ENCODE measurements at places on chromosomes 6 and 20.

DNA sequence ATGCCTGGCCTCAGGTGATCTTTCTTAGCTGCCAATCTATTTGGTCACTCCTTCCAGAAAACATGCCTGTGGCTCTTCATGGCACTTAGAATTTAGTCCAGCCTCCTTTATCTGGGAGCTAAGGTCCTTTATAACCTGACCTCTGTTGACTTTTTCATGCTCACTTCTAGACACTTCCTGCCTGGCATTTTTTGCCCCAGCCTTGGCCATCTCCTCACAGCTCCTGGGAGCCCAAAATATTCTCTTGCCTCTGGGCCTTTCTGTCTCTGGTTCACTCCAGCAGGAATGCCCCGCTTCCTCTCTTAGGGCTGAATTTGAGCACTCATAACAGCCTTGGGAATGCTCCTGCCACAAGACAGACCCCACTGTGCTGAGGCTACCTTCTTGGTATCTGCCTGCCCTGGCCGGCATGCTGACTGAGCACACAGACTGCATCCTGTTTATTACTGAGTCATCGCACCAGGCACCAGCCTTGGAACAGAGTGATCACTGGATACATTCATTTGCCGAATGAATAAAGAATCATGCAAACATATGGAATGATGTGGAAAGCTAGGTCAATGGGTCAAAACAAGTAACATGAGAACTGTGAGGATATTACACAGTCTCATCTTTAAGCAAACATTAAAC, 5.8 kb upstream of the EEF1E1 start:
- DNase-seq, result no peak

GRCh38 chr20:62961310-62961783, 8.8 kb downstream of the SLC17A9 start:
- DNase-seq, result no peak

GRCh38 chr6:98044151-98044561, 761.1 kb upstream of the MMS22L start:
- DNase-seq, result no peak

GRCh38 chr6:133099573-133099972, 141.6 kb upstream of the EYA4 start:
- DNase-seq, result no peak

GRCh38 chr20:44861531-44862006, 23.9 kb upstream of the YWHAB start:
- DNase-seq, result no peak

DNA sequence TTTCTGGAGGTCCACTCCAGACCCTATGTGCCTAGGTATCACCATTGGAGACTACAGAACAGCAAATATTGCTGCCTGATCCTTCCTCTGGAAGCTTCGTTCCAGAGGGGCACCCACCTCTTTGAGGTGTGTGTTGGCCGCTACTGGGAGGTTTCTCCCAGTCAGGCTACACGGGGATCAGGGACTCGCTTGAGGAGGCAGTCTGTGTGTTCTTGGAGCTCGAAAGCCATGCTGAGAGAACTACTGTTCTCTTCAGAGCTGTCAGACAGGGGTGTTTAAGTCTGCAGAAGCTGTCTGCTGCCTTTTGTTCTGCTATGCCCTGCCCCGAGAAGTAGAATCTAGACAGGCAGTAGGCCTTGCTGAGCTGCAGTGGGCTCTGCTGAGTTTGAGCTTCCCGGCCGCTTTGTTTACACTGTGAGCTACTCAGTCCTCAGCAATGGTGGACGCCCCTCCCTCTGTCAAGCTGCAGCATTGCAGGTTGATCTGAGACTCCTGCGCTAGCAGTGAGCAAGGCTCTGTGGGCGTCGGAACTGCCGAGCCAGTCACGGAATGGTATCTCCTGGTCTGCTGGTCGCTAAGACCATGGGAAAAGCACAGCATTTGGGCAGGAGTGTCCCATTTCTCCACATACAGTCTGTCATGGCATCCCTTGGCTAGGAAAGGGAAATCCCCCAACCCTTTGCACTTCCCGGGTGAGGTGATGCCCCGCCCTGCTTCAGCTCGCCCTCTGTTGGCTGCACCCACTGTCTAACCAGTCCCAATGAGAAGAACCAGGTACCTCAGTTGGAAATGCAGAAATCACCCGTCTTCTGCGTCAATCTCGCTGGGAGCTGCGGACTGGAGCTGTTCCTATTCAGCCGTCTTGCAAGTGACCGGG, 32.5 kb upstream of the ASCC3 start:
- DNase-seq, result no peak

- no peak for DNase-seq
Measured at GRCh38 chr6:6915813-6916547, 191.8 kb upstream of the RREB1 start.

GRCh38 chr6:41093729-41094128, 21.0 kb downstream of the NFYA start:
- DNase-seq, result no peak

Data from stimulated activated CD4-positive, alpha-beta T cell treated with anti-CD3 and anti-CD28 coated beads, Interleukin-12 subunit alpha, Interleukin-12 subunit beta, amount 100 ng/mL, for 24 hours (primary cell).